HTR-8/SVneo (cell line): ENCODE measurements at places on chromosomes 5 and 9.

DNA sequence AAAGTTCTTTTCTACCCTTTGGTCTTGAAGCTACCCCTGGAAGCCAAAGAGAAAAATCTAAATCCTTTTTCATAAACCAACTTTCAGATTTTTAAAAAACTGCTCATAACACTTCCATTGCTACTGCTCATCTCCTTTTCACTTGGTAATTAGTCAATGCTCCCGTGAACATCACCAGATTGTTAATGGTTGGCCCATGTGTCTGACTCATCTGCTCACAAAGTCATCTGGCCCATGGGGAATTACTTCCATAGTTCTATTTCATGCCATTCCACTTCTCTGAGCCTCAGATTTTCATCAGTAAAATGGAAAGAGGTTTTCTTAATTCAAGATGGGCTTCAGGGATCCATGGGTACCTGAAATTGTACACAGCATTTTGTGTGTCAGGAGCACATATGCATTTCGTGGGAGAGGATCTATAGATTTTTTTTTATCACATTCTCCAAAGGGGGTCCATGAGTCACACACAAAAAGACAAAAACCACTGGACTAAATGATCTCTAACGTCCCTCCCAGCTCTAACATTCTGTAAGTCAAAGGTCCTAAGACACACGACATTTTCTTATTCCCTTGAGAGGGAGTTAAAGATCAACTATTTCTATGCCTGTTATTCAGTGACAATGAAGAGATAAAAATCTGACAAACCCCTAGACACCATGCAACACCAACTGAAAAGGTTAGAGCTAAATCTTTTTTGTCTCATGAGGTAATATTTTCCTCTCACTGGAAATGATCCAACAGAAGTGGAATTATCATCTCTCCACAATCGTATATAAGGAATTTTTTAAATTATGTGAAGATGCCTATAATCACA lies 75.4 kb downstream of the TEX10 start:
- DNase-seq: no peak

- DNase-seq: no peak
Observed at GRCh38 chr9:78261403-78262001, 25.6 kb downstream of the CEP78 start.

GRCh38 chr5:128413356-128413755 lies 124.7 kb downstream of the FBN2 start:
- no peak for DNase-seq

GRCh38 chr5:52825826-52826225 lies 38.1 kb downstream of the ITGA1 start:
- DNase-seq: no peak

- no peak for DNase-seq
Observed at GRCh38 chr5:61534481-61535267, 202.6 kb downstream of the ZSWIM6 start.

DNA sequence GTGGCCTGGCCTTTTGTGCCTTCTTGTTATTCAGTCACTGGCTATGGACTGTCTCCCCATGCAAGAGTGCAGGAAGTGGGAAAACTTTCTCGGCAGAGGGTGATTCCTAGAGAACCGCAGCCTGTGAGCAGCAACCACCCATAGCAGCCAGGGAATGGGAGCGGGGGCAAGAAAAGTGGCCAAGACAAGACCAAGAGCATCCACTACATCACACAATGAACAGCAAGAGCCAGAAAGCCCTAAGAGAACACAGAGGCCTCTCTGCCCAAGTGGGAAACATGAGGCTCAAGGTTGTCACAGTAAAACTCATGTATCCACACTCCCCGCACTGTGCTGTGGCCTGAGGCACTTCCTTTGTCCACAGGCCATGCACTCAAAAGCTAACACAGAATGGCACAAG lies 129.1 kb upstream of the FSTL4 start:
- DNase-seq: no peak

DNA sequence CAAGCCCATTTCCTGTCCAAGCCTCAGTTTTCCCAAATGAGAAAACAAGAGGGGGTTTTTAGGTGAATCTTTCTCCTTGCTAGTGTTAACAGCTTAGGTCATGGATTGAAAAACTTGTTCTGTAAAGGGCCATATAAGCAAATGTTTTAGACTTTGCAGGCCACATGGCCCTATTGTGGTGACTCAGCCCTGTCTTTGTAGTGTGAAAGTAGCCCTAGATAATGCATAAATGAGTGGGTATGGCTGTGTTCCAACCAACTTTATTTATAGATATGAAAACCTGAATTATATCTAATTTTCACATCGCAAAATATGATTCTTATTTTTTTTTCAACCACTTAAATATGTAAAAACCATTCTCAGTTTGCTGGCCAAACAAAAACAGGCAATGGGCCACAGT lies 6.9 kb upstream of the BARX1 start:
- DNase-seq: no peak

- no peak for DNase-seq
Observed at GRCh38 chr9:120730654-120731514, 16.6 kb upstream of the MEGF9 start.

GRCh38 chr9:116000748-116001329 lies 152.8 kb upstream of the PAPPA start:
- no peak for DNase-seq

- DNase-seq: no peak
Observed at GRCh38 chr9:110933350-110934001, 104.8 kb downstream of the LPAR1 start.

DNA sequence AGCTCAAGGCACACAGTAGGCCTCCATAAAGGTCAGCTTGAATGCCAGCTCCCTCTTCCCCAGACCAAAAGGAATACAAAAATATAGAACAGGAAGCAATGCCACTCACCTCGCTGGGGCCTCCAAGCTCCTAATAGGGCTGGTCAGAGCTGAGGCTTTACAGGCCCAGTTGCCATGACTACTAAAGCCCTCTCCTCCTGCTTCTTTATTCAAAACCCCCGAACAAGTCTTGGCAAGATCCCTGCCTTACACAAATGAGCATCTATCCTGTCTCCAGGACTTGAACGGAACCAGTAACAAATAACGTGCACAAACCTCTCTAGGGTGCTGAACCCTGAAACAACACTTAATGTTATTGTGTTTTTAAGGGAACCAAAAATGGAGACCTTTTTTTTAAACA lies 136.3 kb downstream of the SIL1 start:
- DNase-seq: no peak

DNA sequence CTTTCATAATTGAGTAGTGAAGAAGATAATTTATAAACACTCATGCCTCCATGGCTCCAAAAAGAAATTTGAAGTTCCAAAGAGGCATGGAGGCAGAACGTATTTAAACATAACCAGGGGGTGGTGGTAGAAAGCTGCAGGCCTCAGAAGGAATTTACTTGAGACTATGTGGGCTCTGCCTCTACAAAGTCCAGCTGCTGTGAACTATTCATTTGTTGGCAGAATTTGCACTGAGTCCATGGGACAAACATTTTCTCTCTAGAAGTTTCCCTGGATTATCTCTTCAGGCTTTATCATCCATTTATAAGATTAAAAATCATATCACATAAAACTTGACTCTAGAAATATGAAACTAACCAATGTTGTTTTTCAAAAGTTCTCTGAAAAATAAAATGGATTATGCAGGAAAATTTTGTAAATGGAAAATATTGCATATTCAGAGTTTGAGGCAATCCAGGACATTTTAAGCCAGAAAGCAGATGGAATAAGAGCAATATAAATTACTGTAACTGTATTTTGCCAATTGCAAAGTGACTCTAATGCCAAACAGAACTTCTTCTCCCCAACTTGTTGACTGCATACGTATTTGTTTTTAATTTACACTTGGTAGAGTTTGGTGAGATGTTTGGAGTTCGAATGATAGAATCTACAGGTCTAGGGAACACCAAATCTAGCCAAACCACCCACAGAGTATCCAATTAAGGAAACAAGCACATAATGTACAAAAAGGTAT lies 258.2 kb downstream of the ENC1 start:
- no peak for DNase-seq

DNA sequence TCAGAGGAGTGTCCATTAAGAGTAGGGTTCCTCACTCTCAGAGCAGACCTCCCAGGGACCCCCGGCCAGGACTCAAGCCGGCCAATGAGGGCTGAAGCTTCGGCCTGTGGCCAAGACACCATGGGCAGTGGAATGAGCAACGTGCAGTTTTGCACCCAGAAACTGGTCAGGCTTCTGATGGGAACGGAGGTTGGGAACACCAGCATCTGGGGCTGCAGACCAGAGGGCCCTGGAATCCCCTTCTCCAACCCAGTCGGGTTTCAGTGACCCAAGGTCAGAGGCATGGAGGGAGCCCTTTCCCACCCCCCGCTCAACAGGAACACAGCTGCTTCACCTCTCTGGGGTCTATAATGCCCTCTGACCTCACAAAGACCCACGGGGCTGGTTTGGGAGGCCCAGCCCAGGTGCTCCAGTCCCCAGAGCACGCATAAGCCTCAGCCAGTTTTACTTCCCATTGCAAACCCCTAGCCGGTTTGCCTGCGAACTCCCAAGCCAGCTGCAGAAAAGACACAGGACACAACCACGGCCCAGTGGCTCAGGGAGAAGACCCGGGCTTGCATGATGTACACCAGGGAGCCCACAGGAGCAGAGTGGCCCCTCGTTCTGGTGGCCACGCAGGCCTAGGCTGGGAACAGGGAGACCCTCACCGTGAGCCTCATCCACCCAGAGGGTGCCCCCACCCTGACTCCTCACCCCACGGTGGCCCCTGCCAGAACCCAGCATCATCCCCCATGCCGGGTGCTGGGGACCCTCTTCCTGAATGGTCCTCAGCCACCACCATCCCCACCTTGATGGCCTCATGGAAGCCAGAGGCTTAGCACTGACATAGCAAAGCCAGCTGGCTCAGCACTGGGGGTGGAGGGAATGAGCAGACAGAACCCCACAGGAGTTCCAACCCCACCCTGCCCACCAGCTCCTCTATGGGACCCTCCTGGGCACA lies 30.6 kb downstream of the VAV2 start:
- no peak for DNase-seq

DNA sequence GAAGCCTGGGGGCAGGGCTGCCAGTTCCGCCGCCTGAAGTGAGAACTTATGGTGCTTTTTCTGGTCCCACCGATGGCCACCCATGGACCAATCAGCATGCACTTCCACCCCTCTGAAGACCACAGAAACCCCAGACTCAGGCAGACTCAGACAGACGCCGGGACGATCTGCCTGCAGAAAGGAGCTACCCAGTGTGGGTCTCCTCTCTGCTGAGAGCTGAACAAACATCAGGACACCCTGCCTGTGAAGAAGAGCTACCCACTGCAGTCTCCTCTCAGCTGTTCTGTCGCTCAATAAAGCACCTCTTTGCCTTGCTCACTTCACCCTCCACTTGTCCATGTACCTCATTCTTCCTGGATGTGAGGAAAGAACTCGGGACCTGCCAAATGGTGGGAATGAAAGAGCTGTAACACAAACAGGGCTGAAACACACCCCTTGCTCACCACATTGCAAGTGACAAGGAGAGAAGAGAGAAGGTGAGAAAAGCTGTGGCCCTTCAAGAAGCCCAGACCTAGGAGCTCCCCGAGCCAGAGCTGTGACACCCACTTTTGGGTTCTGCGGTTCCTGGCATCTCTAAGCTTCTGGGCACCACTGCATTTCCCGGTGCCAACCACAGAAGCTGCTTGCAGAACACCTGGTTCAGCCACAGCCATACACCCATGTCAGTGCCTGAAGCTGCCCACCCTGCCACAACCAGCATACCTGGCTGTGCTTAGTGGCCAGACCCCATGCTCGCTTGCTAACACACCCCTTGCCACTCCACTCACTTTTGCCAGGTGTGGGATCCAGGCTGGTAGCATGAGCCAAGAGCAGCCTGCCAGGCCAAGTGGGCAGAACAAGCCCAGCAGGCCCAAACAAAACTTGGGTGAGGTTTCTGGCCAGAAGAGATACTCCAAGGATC lies 114.3 kb upstream of the TSLP start:
- no peak for DNase-seq

GRCh38 chr5:127550652-127551409 lies 33.4 kb downstream of the PRRC1 start:
- DNase-seq: no peak

- DNase-seq: no peak
Observed at GRCh38 chr5:7050986-7051385, 337.8 kb downstream of the TENT4A start.
